ENCODE measurements at places on chromosomes 1 and 21. TPM values are rescaled to one million over a fixed set of nuclear protein-coding genes. Genes with fewer than 3 reads are reported as not detected.

The CCDC30 gene
- 1.5 TPM for total RNA-seq

DNA sequence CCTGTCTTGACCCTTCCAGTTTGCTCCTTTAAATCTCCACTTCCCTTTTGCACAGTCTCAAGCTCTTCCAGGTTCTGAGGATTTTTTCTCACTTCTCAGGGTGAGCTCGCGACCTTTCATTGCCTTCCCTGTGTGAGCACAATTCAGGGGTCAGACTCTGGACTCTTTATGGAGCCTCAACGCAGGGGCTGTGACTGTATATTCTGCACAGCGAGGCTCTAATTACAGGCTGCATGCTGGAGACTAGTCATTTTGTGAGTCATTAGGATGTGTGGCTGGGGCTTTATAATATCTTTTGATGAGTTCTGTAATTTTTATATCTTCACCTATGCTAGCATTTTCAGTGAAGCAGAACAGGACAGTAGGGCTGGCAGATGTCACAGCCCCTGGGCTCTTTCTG is 270.7 kb downstream of the KAZN start:
- no peak for DNase-seq

The AXDND1 gene
- total RNA-seq: 0.55 TPM

GRCh38 chr1:8077120-8077573 is 51.0 kb upstream of the ERRFI1 start:
- DNase-seq: peak; percentile 57

- no peak for DNase-seq
These were observed 25.4 kb upstream of the RGS16 start for GRCh38 chr1:182629499-182630096.

- no peak for DNase-seq
These were observed 638 bp upstream of the OLIG2 start for GRCh38 chr21:33025106-33025488.

The SLC9C2 gene
- total RNA-seq: not detected

The WNT3A gene
- total RNA-seq: not detected

- no peak for DNase-seq
These were observed 1.4 kb upstream of the CA14 start for GRCh38 chr1:150256198-150256553.

- DNase-seq: peak; percentile 58
These were observed 2.0 kb upstream of the CCN1 start for GRCh38 chr1:85578321-85579295.

GRCh38 chr1:65309304-65310077 is at the start of gene DNAJC6:
Gene DNAJC6 (plus strand): TSS chr1:65309543. CDS start chr1:65309746, 203 bp downstream.
- no peak for DNase-seq

DNA sequence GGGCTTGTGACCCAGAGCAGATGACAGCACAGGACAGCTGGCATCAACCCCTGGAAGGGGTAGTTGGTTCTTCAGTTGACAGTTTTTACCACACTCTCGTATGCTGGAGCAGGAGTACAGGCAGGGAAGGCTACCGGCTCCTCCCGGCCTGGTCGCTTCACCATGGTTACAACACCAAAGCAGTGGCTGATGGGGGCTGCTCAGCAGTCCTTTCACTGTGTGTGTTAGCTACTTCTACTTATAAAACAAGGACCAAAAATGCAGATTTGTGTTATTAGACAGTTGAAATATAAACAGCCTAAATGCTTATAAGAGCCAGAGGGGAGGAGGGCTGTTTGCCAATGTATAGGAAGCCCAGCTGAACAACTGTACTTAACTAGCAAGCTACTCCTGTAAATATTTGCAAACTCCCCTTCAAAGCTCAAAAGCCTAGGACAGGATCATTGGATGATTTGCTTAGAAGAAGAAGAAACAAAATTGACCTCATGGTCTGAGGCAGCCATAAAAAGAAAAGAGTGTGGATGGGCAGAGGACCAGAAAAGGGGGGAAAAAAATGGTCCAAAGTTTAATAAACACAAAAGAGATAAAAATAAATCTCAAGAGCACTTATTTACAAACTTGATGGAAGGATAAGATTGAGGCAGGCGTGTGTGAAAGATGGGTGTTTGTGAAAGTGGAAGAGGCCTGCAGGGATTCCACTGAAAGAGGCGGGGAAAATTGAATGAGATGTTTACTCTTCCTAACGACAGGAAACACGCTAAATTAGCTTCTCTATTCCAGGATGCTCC is 57.1 kb downstream of the TGFB2 start:
- DNase-seq: no peak

- peak; percentile 85 for DNase-seq
These were observed 14.4 kb downstream of the RNF223 start for GRCh38 chr1:1059494-1060280.

- DNase-seq: no peak
These were observed 2.3 kb downstream of the COL9A2 start for GRCh38 chr1:40314721-40315238.

DNA sequence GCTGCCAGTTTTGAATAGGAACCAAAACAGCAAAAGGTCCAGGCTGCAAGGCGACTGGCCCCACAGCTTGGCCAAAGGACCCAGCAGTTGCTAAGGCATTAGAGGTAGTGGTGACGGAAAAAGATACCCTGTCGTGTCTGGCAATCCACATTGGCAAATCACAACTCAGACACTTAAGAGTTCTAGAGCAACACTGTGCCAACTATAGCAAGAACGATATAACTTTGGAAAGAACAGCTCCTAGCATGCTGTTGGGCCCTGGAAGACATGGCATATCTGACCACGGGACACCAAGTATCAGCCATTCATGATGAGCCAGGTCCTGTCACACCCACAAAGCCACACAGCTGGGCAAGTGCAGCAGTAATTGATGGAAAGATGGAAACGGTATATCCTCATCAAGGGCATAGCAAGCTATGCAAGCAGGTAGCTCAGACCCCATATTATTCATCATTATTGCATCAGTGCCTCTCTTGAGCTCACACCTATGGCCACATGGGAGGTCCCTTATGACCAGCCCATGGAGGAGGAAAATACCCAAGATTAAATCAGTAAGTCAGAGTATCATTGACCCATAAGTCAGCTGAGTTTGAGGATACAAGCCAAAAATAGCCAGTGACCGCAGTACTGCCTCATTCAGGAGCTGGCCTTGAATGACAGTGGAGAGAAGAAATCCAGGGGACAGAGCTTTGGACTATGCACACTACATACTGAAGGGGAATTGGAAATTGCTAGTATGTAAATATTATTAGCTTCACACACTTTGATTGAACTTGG is 221.2 kb downstream of the SETD4 start:
- DNase-seq: no peak

DNA sequence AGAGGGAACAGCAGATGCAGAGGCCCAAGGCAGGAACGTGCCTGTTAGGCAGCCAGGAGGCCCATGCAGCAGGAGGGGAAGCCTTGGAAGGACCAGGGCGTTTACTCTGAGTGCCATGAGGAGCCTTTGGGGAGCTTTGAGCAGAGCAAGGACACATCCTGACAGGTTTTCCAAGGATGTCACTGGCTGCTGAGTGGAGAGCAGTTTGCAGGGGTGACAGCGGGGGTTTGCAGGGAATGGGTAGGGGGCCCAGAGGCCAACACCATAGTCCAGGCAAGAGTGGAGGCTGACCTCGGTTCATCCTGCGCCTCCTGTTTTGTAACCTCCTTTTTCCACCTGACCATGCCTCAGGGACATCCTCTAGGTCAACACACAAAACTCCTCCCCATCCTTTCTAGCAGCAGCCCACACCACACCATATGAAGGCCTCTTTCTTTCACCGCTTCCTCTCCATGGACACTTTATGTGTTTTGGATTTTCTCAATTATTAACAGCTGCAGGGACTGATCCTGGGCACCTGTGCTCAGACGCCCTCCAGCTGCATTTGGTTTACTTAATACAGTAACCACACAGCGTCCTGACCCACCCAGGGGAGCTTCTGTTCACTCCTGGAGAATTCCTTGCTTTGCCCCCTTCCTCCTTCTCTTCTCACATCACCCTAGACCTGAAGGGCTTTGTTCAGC is 528.5 kb downstream of the MATN1 start:
- no peak for DNase-seq

Measured in uterus (tissue), 4 donors.